ENCODE measurements at places on chromosomes 2 and 18. TPM values are rescaled to one million over a fixed set of nuclear protein-coding genes. Genes with fewer than 3 reads are reported as not detected.

Gene COL4A3
- total RNA-seq = 29.6 TPM

GRCh38 chr18:13559754-13560153, 166.6 kb downstream of the FAM210A start:
- no peaks in the 10 kb centered on the region for H3K36me3 ChIP-seq
- H3K27ac ChIP-seq = no peak overlapping the region
- peaks cover 36% of the 10 kb centered on the region for H3K4me1 ChIP-seq
- no peak overlapping the region for H3K4me3 ChIP-seq
- no peak for DNase-seq

Gene FZD7
- 14.4 TPM for total RNA-seq

- H3K27me3 ChIP-seq = no peaks in the 10 kb centered on the region
- no peak overlapping the region for H3K4me3 ChIP-seq
- H3K27ac ChIP-seq = no peak overlapping the region
- no peaks in the 10 kb centered on the region for H3K4me1 ChIP-seq
These were observed 395.2 kb downstream of the BCL11A start for GRCh38 chr2:60158262-60158661.

DNA sequence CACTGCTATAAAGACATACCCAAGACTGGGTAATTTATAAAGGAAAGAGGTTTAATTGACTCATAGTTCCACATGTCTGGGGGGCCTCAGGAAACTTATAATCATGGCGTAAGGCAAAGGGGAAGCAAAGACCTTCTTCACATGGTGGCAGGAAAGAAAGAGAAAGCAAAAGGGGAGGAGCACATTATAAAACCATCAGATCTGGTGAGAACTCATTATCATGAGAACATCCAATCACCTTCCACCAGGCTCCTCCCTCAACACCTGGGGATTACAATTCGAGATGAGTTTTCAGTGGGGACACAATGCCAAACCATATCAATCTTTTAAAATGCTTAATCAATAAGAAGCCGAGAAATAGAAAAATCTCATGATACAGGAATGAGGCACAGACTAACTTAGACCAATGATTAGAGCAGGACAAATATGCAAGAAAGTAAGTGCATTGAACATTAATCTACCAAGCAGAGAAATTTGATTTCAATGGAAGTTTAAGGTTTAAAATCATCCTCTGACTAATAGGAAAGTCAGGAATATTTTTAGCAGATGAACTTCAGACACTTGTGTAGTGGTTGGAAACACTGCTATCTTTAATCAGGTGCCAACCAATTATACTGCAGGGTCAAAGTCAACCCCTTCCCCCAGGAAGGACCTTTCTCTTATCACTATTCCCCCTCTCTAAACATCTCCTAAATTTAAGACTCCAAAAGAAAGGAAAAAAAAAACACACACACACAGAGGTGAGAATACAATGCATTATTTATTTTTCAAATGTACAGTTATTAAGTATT, 259.2 kb downstream of the IRS1 start:
- no peak for DNase-seq
- H3K27me3 ChIP-seq = no peaks in the 10 kb centered on the region

Gene SLC5A7
- total RNA-seq = not detected

GRCh38 chr2:160794926-160795325, 301.3 kb upstream of the RBMS1 start:
- H3K4me1 ChIP-seq = no peaks in the 10 kb centered on the region
- H3K36me3 ChIP-seq = no peaks in the 10 kb centered on the region
- DNase-seq = no peak
- H3K4me3 ChIP-seq = no peak overlapping the region
- H3K27ac ChIP-seq = no peak overlapping the region

- no peak for DNase-seq
- H3K4me1 ChIP-seq = no peaks in the 10 kb centered on the region
- H3K27ac ChIP-seq = no peak overlapping the region
- H3K36me3 ChIP-seq = no peaks in the 10 kb centered on the region
- H3K27me3 ChIP-seq = no peaks in the 10 kb centered on the region
These were observed 75.8 kb downstream of the KCNG2 start for GRCh38 chr18:79873449-79874110.

- H3K27ac ChIP-seq = peak overlapping the region; percentile 19
- peaks cover 46% of the 10 kb centered on the region for H3K4me1 ChIP-seq
- H3K36me3 ChIP-seq = no peaks in the 10 kb centered on the region
- no peaks in the 10 kb centered on the region for H3K27me3 ChIP-seq
- H3K4me3 ChIP-seq = no peak overlapping the region
- no peak for DNase-seq
These were observed 75.4 kb upstream of the MAP4K3 start for GRCh38 chr2:39512434-39512935.

Gene ELMOD3
- total RNA-seq = 38.7 TPM

Gene RPL37A
- 422 TPM for total RNA-seq

DNA sequence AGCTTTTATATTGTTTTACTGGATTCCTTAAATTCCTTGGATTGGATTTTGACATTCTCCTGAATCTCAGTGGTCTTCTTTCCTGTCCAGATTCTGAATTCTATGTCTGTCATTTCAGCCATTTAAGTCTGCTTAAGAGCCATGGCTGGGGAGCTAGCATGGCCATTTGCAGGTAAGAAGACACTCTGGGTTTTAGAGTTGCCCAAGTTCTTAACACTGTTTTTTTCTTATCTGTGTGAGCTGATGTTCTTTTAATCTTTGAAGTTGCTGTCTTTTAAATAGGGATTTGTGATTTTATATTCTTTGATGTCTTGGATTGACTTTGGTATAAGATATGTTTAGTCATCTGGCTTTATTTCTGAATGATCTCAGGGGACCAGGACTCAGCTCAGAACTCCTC, 677.2 kb downstream of the CCDC85A start:
- no peak overlapping the region for H3K4me3 ChIP-seq
- H3K27ac ChIP-seq = no peak overlapping the region
- no peaks in the 10 kb centered on the region for H3K36me3 ChIP-seq
- no peaks in the 10 kb centered on the region for H3K27me3 ChIP-seq
- DNase-seq = no peak

DNA sequence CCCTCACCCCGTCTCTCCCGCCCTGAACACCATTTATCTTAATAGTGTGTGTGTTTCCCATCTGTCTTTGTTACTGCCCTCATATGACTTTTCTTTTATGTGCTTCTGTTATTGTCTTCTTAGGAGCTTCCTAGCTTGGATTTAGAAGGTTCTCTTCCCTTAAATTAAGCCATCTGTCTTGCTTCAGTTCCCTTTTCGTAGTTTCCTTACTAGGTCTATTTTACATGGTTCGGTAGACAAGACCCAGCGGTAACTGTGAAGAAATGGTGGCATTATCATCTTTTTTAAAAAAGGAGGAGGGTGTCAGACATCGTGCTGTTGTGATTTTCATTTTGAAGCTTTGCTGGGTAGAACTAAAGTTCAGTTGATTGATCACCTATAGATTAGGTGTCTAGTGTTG, 10.3 kb downstream of the NCK2 start:
- no peak for DNase-seq
- no peaks in the 10 kb centered on the region for H3K27me3 ChIP-seq
- H3K4me3 ChIP-seq = no peak overlapping the region
- H3K36me3 ChIP-seq = no peaks in the 10 kb centered on the region
- no peak overlapping the region for H3K27ac ChIP-seq

- H3K4me1 ChIP-seq = peaks cover 23% of the 10 kb centered on the region
- H3K27me3 ChIP-seq = no peaks in the 10 kb centered on the region
- H3K36me3 ChIP-seq = no peaks in the 10 kb centered on the region
- H3K4me3 ChIP-seq = peak overlapping the region; percentile 20
These were observed 69.5 kb downstream of the HNRNPLL start for GRCh38 chr2:38533180-38533579.

Gene TLX2
- total RNA-seq = not detected

DNA sequence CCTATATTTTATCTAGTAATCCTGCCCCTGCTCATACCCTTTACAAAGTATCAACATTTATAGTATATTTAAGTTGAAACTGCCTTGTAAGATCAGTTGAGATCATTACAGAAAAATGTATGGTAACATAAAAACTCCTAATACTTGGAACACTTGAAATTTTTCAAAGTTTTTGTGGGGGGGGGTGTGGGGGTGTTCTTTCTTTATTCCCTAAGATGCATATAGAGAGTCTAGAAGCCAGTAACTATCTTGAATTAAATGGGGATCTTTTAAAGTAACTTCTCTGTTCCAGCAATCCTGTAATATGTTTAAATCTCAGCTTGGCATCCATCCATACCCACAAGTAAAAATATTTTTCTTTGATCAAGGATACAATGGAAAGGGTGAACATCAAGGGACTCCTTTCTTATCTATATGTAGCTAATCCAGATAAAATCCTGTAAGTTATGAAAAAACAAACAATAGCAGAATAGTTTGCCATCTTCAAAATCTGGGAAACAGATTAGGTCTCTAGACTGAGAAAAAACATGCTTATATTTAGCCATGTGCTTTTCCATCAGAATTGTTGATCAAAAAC, 455.3 kb downstream of the MEIS1 start:
- H3K36me3 ChIP-seq = no peaks in the 10 kb centered on the region
- no peak overlapping the region for H3K4me3 ChIP-seq
- no peak overlapping the region for H3K27ac ChIP-seq
- DNase-seq = no peak

DNA sequence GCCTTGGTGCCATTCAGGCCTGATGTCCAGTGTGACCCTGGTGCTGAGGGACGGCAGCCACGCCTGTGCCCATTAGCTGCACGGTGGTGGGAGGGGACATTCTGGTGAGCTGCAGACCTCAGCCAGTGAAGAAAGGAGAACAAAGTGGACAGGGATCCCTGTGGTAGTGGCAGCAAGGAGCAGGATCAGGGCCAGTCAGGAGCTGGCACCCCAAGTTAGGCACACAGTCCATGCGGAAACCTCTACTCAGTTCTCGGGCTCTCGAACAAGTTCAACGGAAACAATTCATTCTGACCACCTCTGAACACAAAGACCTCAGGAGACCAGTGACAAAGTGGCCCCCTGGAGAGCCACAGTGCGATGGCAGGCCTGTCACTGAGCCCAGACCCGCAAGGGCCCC, 30.1 kb downstream of the COA5 start:
- no peak overlapping the region for H3K4me3 ChIP-seq
- no peaks in the 10 kb centered on the region for H3K27me3 ChIP-seq
- DNase-seq = no peak
- H3K36me3 ChIP-seq = peaks cover 14% of the 10 kb centered on the region
- H3K27ac ChIP-seq = no peak overlapping the region

DNA sequence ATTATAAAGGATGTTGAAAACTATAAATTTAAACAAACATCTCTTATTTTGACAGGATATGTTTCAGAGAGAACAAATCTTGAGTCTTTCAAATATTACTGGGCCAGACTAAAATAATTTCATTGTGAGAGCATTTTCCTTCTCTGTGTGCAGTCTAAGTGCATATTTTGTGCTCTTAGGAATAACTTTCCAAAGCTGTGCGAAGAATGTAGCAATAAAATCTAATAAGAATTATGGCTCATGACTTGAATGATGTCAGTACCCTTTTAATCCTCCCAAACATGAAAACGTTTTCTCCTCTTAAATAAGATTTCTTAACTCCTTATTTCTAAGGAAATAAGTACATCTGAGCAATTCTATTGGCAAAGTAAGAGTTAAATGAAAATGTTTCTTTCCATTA, 76.2 kb upstream of the EFEMP1 start:
- no peak overlapping the region for H3K4me3 ChIP-seq
- DNase-seq = no peak
- no peaks in the 10 kb centered on the region for H3K36me3 ChIP-seq
- peak overlapping the region; percentile 24 for H3K27ac ChIP-seq

DNA sequence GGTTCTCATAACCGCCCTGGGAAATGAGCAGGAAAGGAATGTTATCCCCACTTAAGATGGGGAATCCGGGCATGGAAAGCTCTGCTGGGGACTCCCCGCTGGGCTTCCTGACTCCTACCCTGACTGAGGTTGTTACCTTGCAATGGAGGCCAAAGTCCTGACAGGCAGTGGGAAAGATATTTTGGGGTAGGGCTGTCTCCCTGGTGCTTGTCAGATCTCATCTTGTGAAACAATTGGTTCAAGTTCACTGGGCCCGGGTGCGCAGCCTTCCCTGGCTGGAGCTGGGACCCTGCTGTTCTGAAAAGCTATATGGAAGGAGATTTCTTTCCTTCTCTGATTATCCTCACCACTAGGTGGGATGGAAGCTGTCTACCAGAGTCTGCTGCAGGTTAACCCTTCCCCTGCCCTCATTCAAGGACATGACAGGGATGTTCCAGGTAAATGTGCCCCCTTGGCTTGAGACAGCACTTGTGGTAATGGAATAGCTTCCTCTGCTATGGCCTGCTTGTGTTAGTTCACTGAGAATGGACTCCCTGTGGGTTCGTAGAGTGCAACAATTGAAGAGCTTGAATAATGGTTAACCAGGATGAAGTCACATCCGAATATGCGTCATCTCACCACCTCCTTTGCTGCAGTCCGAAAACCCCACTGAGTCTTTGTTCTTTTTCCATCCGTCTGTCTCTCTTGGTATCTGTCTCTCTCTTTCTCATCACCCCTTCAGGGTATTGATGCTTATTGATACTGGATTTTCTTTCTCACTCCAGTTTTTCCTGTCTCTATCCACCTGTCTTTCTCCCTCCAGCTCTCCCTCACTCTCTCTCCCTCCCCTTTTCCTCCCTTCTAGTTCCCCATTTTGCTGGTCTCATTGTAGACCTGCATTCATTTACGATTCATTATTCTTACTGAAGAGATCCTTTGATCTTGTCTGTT, 67.8 kb upstream of the EPAS1 start:
- no peak for DNase-seq
- no peak overlapping the region for H3K4me3 ChIP-seq
- no peaks in the 10 kb centered on the region for H3K27me3 ChIP-seq
- H3K36me3 ChIP-seq = no peaks in the 10 kb centered on the region
- peaks cover 26% of the 10 kb centered on the region for H3K4me1 ChIP-seq
- H3K27ac ChIP-seq = no peak overlapping the region

GRCh38 chr2:152729844-152730243, 11.4 kb downstream of the ARL6IP6 start:
- DNase-seq = no peak
- H3K4me1 ChIP-seq = no peaks in the 10 kb centered on the region
- H3K27me3 ChIP-seq = no peaks in the 10 kb centered on the region
- no peaks in the 10 kb centered on the region for H3K36me3 ChIP-seq

DNA sequence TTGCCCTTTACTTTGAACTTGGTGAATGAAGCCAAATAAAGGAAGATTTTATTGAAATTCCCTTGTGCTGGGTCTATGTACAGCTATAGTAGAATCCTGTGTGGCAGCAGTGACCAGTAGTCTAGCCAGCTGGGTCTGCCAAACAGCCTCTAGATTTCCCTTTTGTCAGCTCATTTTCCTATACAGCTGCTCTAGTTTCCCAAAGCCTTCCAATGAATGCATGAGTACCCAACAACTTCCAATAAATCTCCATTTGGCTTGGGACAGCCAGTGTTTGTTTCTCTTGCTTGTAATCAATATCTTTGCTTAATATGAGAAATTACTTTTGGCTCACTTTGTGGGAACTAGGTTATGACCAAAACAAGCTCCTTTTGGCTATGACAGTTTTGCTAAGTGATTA, 43.6 kb downstream of the SCN9A start:
- no peaks in the 10 kb centered on the region for H3K36me3 ChIP-seq
- no peak for DNase-seq
- H3K27me3 ChIP-seq = no peaks in the 10 kb centered on the region
- H3K4me1 ChIP-seq = no peaks in the 10 kb centered on the region
- no peak overlapping the region for H3K27ac ChIP-seq

Data from thoracic aorta (tissue), 2 donors.